Activated T-helper 2 cell treated with anti-CD3 and anti-CD28 coated beads, Interferon-gamma antibody, Interleukin-2, Interleukin-4, amounts not matched to agents 10 μg/mL and 5 μg/mL and 100 μg/mL, durations not matched to agents 14 hours and 24 hours and 36 hours (primary cell): ENCODE measurements at places on chromosomes 2 and 18. TPM values are rescaled to one million over a fixed set of nuclear protein-coding genes. Genes with fewer than 3 reads are reported as not detected.
A peak's percentile ranks its signal among the peaks of the same experiment; 100 is the strongest.

The ANKRD30B gene
- not detected in 2 replicates for total RNA-seq

The MGAT4A gene
- total RNA-seq: 42.0 and 44.6 TPM in 2 replicates

The ACVR2A gene
- 0.62 and 1.4 TPM in 2 replicates for total RNA-seq

The GPR39 gene
- total RNA-seq: not detected in 2 replicates

GRCh38 chr2:108635630-108636354, 83.5 kb upstream of the RANBP2 start:
- no peak for DNase-seq

GRCh38 chr18:72122103-72122502, 422.0 kb downstream of the CBLN2 start:
- DNase-seq: no peak

- no peak for DNase-seq
Measured at GRCh38 chr18:33749834-33750233, 171.8 kb downstream of the ASXL3 start.

DNA sequence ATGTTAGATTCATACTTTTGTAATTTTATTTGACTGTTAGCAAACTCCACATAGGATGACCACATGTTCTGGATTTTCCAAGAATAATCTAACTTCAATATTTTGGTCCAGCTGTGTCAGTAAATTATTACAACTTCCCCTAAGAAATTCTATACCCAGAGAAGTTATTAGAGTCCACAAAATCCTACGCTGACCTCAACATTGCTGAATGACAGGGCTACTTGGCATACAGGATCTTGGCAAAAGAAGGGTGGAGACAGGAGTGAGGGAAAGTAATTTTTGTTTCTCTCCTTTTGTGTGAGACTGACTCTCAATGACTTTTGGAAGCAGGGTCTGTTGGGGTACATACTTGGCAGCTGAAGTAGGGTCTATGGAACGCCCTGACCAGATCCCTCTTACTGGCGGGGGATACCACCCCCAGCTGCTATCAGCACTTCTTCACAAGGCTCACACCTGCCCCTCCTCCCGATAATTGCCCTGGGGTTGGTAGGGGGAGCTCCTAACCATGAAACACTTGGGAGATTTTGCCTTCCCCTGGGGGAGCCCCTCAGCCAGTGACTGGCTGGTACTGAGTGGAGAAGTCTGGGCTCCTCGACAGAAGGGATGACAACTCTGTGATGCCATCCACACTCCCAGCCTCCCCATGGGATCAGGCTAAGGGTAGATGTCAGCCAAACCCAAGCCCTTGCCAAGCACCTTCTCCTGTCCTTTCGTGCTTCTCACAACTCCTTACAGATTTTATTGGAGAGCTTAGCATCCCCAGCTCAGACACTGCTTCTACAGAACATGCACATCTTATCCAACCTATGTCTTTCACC, 110.6 kb upstream of the FHL2 start:
- DNase-seq: no peak

DNA sequence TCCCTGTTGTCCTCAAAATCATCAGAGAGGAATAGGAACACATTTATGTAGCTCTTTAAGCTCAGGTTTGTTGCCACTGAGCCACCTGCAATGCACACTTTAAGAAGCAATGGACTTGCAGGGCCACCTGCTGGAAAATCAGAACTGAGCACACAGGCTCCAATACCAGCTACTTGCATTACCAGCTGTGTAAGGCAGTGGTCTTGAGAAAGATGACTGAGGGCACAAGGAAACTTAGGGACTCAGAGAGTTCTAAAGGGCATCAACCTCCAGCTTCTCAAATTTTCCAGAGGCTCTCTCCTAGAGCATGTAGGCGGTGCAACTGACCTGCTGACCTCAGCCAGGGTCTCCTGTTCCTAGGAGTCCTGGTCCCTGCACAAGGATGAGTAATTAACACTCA, 2.5 kb upstream of the CNDP2 start:
- peak; percentile 50 for DNase-seq

DNA sequence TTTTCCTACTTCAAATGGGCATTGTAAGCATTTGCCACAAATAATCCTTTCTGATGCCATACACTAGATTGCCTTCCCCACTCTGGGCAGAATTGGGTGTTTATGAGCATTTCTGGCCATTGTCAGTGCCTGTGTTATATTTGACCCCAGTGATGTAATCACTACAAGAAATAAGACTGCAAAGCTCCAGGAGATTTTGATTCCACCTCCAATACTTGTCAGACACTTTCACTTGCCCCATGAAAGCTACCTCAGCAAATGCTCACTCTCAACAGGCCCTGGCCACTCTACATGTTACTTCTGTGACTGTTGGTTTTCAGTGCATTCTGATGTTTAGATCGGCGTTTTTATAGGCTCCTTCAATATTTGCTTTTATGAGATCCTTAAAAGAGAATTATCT, 135.1 kb downstream of the GFPT1 start:
- DNase-seq: no peak

DNA sequence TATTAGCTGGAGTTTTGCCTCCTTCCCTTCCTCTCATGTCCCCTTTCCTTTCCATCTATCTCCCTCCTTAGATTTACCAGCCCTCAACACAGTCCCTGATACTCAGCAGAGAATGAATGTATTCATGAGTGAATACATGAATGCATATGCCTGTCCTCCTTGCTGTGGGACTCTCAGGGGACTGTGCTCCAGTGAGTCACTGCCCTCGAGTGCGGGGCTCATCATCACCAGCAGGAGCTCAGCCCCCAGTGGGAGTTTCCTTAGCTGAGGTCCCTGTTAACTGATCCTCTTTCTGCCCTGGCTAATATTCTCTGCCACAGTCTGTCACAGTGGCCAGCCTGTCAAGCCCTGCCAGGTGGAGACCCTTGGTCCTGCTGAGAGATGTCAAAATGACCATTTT, 104.9 kb upstream of the LHCGR start:
- DNase-seq: no peak

DNA sequence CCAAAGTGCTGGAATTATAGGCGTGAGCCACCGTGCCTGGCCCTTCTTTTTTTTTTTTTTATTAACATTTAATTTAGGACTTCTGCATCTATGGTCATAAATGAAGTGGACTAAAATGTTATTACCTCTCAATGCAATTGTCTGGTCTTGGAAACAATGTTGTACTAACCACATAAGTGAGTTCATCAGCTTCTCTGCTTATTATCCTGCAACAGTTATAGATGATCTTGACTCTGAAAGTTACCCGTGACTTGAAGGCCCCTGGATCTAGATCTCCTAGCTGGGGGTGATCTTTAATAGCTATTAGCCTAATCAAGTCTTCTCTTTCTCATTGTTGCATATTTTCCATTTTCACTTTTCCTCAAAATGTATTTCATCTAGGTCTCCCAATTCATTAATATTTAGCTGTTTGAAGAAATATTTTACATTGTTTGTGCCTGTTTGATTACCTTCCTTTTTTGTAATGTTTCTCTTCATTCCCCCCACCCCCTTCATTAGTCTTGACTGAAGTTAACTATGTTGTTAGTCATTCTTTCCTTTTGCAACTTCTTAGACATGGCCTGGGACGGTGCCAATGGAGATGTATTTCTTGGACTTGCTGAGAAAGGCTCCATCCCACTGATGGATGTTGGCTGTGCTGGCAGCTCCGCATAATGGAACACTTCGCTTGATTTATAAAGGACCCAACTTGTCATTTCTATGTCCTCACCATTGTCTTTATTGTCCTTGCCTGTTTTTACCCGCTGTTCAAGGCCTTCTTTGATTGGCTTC, 141.6 kb upstream of the RIOK3 start:
- DNase-seq: no peak

DNA sequence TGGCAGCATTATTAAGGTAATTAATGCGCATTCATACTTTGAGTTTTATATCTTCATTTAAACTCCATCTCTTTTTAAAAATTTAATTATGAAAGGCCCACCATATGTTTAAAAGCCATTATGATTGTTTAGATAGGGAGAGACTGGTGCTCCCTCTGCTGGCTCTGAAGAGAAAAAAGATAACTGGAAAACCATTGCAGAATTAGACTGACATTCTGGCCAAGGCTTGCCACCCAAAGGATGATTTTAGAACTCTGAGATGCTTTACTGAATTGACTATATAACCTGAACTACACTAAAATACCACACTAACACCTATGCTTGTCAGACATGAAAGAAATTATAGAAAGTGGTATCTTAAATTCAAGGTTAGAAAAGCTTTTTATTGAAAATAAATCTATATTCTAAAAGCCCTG, 127.6 kb upstream of the SPOPL start:
- DNase-seq: no peak

GRCh38 chr2:220192994-220193753, 565.7 kb downstream of the SLC4A3 start:
- DNase-seq: no peak

- no peak for DNase-seq
Measured at GRCh38 chr18:58915995-58916394, 51.3 kb downstream of the ZNF532 start.

- DNase-seq: no peak
Measured at GRCh38 chr2:205682971-205683501, 735 bp downstream of the NRP2 start.

DNA sequence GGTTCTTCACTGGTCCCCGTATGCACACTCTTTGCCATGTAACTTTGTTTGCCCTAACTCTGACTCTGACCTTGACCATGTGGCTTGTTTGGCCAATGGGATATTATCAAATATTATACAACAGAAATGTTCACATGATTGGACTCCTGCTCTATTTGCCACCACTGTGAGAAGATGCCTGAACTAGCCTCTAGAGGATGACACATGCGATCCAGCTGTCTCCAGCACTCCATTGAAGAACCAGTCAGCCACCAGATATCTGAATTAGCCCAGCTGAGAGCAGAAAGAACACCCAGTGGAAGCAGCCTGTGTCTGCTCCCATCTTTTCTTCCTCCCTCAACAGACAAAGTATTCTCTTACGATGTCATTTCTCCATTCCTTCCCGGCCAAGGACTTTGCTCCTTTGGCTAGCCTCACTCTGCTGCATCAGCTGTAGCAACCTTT, 412.1 kb downstream of the IRS1 start:
- DNase-seq: no peak

DNA sequence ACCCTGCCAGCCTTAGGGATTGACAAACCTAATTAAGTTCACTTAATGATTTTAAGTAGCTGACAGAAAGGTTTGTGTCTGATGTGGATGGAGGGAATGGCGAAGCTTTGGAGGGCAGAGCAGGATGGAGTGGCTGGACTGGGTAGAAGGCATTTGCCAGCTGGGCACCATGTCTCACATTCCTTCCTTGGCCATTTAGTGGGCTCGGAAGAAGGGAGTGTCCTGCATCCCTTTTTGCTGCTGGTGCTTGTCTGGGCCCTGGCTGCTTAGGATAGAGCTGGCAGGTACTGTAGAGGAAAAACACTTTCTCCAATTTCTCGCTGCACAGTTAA, 166.7 kb downstream of the CLIP4 start:
- DNase-seq: no peak

GRCh38 chr2:239604861-239605260, 204.0 kb upstream of the HDAC4 start:
- DNase-seq: no peak
